Mesendoderm (in vitro differentiated cells): ENCODE measurements at places on chromosomes 12 and 14.

DNA sequence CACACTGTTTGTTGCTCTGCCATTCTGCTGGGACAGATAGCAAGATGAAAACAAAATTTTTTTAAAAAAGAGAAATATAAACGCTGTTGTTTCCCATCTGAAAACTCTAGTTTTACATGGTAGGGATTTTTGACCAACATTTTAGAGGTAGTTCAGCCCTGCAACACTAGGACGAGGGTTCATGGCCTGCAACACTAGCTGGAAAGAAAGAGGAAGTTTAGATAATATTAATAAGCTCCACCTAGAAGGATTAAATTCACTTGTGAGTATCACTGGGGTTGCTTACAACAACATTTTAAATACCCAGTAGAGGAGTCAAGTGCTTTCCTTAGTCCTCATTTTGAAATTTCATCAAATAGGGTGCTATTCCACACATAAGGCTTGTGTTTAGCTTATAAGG lies 68.2 kb downstream of the SRGAP1 start:
- no peak for DNase-seq

- DNase-seq = no peak
These were observed 45.7 kb downstream of the SPATS2 start for GRCh38 chr12:49413010-49413409.

- DNase-seq = no peak
These were observed 22.6 kb upstream of the DUSP16 start for GRCh38 chr12:12585115-12585863.

GRCh38 chr14:63496837-63497400 lies 46.3 kb downstream of the PPP2R5E start:
- no peak for DNase-seq

GRCh38 chr14:94793901-94794300 lies 24.0 kb upstream of the GSC start:
- no peak for DNase-seq

- no peak for DNase-seq
These were observed 106.2 kb downstream of the ANO4 start for GRCh38 chr12:100900808-100901207.

DNA sequence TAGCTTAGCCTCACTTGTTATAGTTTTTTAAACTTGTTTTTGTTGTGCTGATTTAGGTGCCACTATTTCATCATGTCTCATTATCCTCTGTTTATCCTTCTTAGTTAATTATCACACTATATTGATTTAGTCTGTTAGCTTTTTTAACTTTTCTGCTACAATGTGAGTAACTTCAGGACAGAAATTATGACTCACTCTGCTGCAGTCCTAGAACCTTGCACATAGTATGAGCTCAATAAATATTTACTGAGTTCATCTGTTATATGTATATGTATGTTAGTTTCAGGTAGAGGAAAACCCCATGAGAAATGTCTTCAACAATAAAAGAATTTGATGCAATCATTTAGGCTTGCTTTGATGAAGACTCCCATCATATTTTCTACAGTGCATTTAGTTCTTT lies 224.3 kb upstream of the NAV3 start:
- no peak for DNase-seq

DNA sequence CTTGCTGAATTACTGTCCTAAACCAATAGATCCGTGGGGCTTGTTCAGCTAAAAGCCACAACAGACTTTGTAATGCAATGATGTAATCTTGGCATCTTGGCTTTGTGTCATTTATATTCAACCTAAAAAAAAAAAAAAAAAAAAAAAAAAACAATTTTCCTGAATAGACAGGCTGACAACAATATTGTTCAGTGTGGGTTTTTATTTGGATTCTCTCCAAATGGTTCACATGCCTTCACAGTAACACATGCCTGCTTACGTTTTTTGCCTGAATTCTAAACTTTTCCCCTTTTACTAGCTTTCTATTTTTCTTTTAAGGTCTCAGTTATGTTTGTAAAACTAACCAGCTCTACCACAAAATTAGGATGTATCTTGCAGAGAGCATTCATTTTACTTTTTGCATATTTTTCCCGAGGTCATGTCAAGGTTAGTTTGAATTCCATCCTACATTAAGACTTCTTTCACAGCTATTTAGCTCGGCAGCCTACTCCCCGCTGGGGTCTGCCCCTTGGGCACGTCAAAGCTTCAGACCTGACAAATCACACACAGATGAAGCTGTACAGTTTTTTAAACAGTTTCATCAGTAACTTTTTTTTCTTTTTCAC lies 213.7 kb upstream of the NPAS3 start:
- peak; percentile 66 for DNase-seq

GRCh38 chr14:63394841-63395240 lies 76.1 kb upstream of the GPHB5 start:
- no peak for DNase-seq

DNA sequence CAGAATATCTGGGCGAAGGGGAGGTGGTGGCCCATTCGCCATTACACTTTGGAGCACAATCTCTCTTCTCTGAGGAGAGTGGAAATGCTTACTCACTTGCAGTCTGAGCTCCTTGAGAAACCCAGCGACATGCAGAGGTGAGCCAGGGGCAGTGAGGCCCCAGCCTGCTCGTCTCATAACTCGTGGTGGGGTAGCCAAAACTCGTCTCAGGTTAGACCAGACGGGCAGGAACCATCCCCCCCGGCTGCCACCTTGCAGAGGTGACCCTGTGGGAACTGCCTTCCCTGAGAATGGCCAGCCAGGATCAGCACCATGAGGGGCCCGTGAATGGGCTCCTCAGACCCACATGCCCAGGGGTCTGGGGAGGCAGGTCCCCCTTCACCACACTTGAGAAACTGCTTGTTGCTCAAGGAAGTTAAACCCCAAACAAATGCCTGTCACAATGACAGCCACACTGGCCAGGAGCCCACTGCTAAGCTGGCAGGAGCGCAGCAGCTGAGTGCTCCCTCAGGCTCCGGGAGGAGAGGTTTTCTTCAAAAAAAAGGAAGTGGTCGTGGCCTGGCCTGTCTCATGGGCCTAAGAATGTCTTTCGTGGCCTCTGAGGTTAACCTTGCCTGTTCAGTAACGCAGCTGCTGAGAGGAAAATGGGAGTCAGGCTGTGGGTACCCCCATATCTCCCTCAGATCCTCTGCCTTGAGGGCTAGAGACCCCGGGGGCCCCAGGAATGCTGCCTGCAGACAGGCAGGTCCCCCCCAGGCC lies 9.2 kb upstream of the ALDH2 start:
- DNase-seq = no peak

GRCh38 chr12:74906224-74906623 lies 303.4 kb downstream of the KCNC2 start:
- peak; percentile 50 for DNase-seq

- DNase-seq = peak; percentile 81
These were observed 56.3 kb downstream of the SPTB start for GRCh38 chr14:64823305-64823861.

GRCh38 chr14:103558071-103558882 lies 4.2 kb downstream of the BAG5 start:
- DNase-seq = no peak

- DNase-seq = no peak
These were observed 15.8 kb downstream of the VDR start for GRCh38 chr12:47889040-47889439.

GRCh38 chr12:130695061-130695460 lies 21.0 kb downstream of the RIMBP2 start:
- no peak for DNase-seq

DNA sequence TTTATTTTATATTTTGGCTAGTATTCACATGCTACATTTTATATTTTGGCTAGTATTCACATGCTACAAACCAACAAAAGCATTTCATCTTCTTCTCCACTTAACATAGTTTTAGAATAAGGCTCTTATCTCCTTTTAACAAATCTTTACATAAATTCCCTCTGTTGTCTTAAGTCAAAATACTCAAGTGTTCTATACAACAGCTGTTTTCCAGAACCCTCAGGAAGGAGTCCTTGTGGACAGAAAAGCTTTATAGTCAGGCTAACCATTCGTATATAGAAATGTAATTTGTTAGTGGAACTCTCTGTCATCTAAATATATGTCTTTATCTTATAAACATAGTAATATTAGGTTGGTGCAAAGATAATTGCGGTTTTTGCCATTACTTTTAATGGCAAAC lies 191.0 kb upstream of the FLRT2 start:
- DNase-seq = no peak

DNA sequence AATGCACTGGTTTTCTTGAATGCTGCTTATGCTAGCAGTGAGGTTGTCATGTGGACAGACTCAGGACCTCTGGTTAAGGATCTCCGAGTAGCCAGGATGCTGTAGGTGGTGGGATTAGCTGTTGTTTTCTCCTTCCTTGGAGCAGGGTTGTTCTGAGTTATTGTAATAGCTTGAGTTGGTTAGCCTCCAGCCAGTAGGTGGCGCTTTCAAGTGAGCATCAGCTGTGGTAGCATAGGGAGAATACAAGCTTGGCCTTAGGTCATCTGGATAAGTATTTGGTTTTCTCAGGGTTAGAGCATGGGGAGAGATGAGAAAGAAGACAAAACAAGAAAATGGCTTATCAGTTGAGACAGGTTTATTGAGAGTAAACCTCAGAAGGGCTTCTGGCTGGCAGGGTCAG lies 299.7 kb upstream of the FBXO33 start:
- DNase-seq = peak; percentile 53

DNA sequence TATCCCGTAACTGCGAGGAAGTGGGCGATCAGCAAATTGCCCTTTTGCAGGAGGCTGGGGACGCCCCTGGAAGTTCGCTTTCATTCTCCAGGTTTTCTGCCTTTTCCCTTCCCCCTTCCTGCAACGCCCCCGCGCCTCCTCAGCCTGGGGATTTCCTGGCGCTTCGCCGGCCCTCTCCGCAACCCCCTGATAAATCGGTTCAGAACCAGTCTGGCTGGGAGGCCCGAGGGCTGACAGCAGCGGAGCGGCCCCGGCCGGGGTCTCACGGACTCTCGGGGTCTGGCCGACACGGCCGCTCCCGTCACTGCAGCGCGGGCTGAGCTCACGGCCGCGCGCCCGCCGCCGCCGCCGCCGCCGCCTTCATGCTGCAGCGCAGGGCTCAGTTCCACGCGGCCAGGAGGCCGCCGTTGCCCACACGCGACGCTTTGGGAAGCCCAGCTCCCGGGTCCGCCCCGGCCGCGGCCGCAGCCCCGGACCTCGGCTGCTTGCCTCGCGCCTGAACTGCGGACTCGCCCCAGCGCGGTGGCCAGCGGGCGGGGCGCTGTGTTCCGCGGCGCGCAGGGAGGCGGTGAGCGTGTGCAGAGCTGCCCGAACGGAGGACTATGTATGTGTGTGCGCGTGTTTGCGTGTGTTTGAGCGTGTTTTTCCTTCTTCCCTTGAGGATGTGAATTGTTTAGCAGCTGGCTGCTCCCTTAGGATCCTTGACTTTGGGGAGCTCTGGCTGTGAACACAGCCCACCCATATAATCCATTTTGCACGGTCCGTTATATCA lies at the start of gene LRFN5:
TSS of gene LRFN5 (plus strand) at position 345 of the 772 bp plus-strand sequence.
- peak; percentile 80 for DNase-seq

GRCh38 chr14:60332869-60333268 lies 83.8 kb downstream of the PPM1A start:
- DNase-seq = no peak

DNA sequence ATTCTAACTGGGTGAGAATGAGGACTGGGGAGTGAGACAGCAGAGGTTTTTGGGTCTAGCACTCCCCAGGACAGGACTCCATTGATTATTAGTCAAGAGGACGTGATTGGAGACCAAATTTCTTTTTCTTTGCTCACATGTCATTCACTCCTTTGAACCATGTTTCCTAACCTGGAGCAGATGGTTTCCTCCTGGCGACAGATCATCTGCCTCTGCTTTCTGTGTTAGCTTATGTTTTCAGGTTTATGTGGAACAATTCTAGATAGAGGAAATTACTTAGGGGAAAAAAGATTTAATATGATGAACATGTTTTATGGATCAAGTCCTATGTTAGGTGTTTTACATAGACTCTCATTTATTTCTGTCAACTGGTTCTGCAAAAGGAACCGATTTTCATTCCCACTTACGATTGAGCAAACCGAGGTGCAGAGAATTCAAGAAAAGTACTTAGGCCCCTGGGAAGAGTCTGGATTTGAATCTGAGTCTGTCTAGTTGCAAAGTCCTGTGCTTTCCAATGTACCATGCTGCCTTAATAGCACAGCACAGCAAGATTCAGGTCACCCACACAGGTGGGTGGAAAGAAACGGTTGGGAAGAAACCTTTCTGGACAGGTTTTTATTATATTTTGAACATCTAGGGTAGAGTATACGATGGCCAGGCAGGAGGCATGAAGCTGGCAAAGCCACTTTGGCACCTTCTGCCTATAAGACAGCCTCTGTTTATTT lies 30.8 kb downstream of the SMOC1 start:
- DNase-seq = no peak

GRCh38 chr14:64474041-64474440 lies 8.7 kb downstream of the AKAP5 start:
- no peak for DNase-seq

DNA sequence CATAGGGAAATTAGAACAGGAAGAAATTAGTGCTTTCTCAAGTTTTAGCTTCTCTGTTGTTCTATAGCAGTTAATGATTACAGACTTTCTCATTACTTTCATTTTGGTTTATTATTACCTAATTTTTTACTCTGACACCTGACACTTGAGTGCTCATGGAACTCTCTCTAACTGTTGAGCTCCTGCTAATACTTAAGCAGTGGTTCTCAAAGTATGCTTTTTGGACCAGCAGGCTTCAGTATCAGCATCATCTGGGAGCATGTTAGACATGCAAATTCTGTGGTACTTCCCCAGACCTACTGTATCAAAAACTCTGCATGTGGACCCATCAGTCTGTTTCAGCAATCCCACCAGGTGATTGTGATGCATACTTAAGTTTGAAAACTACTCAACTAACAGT lies 235.3 kb downstream of the CCDC91 start:
- DNase-seq = no peak

GRCh38 chr12:6975297-6976032 lies 4.8 kb downstream of the EMG1 start:
- DNase-seq = no peak

GRCh38 chr12:125907351-125907750 lies 842.1 kb downstream of the AACS start:
- no peak for DNase-seq

DNA sequence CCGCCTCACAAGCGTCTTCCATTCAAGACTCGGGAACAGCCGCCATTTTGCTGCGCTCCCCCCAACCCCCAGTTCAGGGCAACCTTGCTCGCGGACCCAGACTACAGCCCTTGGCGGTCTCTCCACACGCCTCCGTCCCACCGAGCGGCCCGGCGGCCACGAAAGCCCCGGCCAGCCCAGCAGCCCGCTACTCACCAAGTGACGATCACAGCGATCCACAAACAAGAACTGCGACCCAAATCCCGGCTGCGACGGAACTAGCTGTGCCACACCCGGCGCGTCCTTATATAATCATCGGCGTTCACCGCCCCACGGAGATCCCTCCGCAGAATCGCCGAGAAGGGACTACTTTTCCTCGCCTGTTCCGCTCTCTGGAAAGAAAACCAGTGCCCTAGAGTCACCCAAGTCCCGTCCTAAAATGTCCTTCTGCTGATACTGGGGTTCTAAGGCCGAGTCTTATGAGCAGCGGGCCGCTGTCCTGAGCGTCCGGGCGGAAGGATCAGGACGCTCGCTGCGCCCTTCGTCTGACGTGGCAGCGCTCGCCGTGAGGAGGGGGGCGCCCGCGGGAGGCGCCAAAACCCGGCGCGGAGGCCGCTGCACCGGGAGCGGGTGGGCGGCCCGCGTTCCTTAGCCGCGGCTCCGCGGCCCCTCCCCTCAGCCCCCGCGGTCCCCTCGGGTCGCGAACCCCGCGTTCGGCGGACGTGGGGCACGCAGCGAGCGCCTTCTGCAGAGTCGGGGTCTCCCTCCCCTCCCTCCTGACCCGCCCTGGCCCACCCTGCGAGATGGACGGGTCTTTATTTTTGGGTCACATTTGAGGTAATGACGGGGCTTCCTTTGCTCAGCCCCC lies at the start of gene UBC:
TSS of gene UBC (minus strand) at position 259 of the 847 bp plus-strand sequence. CDS start 879 bp downstream, outside the sequence.
- peak; percentile 94 for DNase-seq

- DNase-seq = no peak
These were observed 229.8 kb downstream of the DPF3 start for GRCh38 chr14:72663956-72664650.
